ENCODE measurements at places on chromosomes 13 and 19.

- peak; percentile 48 for DNase-seq
These were observed 27.4 kb upstream of the TIMM44 start for GRCh38 chr19:7970716-7971448.

DNA sequence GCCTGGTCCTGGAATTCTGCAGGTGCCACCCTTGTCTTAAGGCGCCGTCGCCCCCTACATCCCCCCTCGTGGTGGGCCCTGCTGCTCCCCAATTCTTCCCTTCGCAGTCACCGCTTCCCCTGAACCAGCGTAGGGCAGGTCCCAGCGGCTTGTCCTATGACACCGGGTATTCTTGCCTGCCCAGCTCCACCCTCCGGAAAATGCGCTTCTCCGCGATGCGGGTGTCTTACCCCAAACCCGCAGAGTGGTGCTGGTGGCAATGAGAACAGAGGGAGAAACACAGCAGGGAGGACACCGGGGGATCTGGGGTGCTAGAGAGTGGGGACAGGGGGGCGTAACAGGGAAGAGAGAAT lies 9.0 kb downstream of the ZNF808 start:
- DNase-seq, result peak; percentile 61

DNA sequence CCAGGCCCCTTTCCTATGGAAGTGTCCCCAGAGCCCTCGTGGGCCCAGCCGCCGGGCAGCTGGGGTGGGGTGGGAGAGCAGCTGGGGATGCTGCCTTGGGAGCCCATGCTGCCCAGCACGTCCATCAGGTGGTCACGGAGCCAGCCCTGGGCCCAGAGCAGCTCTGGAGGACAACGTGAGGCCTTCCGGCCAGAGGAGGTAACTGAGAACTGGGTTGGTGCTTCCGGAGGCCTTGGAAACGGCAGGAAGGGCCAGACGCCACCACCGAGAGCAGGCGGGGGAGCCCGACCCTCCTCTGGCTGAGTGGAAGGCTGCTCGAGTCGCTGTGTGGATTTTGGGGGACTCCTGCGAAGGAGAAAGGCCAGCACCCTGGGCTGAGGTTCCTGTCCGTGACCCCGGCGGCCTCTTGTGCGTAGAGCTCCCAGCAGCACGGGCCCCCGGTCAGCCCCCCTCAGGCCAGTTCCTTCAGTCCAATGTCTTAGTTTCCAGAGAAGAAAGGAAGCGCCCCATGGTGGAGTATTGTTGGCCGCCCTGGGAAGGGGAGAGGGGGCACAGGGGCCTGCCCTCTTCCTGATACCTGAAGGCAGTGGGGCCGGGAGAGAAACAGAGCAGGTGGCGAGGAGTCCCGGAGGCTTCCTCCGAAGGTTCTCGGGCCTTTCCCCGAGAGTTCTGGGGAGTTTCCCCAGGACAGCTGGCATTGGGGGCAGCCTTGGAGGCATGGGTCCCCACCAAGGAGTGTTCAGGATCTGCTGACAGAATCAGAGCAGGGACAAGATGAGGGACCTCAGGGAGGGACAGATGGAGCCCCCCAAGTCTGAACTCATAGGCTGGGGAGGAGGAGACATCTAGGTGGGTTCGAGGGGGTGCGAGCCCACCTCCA lies 68.8 kb downstream of the MLLT1 start:
- no peak for DNase-seq

DNA sequence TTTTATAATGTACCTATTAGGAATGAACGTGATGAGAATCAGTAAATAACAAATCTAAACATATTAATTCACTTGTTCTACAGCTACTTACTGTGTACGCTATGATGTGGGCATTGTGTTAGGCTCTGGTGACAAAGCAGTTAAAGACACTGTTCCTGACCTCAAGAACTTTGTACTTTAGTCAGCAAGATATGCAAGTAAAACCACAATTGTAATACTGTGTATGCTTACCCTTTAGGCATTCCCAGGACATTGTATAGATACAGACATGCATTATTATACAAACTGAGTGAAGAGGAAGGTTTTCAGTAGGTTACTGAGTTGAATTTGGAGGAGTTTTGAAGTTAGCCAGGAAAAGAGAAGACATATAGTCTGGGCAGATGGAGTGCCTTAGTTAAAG lies 435.8 kb downstream of the HS6ST3 start:
- DNase-seq, result no peak

DNA sequence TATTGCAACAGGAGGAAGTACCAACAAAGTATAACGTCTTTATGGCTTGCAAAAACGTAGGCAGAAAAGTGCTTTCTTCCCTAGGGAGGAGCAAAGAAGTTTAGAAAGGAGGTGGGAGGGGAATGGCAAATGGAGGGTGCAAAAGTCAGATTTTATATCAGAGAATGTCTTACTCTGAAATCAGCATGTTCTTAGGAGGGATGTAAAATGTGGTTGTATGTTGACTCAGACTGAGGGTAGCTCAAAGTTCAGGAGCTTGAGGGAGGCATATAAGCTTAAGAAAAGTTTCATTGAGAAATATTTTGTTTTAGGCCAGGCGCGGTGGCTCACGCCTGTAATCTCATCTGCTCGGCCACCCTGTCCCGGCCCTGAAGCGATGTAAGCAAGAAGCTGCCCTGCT lies 1.7 kb downstream of the ZNF90 start:
- no peak for DNase-seq
